ENCODE measurements at places on chromosomes 11 and 22. TPM values are rescaled to one million over a fixed set of nuclear protein-coding genes. Genes with fewer than 3 reads are reported as not detected.

The RASGRP2 gene
- 23.7 TPM for total RNA-seq

The CTSW gene
- 0.20 TPM for total RNA-seq

The SCGB2A2 gene
- total RNA-seq = not detected

The PYGM gene
- total RNA-seq = 9.7 TPM

The CCDC83 gene
- not detected for total RNA-seq

The MOV10L1 gene
- 3.3 TPM for total RNA-seq

Data from spinal cord (tissue), 10 donors.